ENCODE measurements at places on chromosomes 12 and 14.

DNA sequence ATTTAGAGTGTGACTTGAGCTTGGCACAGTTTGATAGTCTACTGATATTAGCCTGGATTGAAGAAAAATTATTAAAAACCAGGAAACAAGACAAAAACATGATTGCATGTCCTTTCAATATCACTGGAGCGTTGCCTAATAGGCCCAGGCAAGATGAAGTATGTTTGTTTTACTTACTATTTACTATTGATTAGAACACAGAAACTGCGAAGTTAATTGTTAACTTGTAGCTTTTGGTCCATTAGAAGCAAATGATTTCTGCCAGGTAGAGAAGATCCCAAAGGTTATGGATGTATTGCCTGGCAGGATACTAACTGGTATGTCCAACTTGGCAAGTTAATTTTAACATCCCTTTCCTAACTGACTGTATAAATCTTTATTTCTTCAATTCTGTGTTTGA is 268.9 kb downstream of the ETNK1 start:
- DNase-seq: no peak

DNA sequence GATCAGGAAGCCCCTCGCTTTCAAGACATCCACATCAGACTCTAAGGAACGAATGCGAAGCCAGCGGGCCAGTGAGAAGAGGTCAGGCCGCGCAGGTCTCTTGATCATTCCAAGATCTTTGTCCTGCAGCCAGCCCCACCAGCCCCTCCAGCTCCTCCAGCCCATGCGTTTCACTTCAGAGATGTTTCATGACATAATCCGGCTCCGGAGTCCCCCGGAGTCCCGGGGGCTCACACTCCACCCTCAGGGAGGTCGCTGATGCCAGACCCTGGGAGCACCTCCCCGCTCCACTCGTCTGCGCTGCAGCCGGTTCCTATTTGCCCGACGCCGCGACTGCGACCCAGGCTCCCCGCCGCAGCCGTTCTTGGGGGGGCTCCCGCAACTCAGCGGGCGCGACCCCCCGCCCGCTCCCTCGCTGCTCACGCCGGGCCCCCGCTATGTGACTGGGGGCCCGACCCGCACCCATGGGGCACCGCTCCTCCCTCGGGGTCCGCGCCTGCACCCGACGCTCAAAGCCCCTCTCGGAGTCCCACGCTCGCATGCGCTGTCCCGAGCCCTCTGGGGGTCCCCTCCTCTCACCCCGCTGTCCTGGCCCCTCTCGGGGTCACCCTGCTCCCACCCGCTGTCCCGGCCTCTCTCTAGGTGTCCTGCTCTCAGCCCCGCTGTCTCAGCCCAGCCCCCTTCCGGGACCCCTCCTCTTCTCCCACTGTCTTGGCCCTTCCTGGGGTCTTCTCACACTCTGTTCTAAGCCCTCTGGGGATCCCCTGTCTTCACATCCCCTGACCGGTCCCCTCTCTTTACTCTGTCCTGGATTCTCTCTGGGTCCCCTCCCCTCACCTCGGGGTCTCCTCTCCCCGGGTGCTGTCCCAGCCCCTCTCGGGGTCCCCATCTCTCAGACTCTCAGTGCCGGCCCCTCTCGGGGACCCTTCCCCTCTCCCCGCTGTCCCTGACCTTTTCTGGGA is 1.1 kb downstream of the TAOK3 start:
- no peak for DNase-seq

- DNase-seq: no peak
These were observed 44.6 kb upstream of the PLBD1 start for GRCh38 chr12:14612250-14612649.

GRCh38 chr14:44490966-44491365 is 16.1 kb downstream of the FSCB start:
- no peak for DNase-seq

GRCh38 chr14:24052656-24053547 is 1.1 kb downstream of the CARMIL3 start:
- DNase-seq: no peak
